ENCODE measurements at places on chromosomes 6 and 20.

DNA sequence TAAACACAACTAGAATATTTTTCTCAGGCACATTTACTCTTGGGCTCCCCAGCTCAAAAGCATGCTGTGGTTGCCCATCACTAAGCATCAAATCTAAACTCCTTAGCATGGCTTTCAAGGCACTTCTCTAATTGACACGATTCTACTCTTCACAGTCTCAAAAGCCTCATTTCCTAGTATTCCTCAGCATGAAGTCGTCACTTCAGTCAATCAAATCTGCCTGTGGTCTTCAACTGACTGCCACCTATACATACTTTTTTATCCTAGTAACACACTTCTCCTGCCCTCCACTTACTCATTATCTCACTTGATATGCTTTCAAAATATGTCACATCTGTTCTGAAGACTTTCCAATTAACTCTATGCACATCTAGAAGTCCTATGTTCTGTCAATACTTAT lies 110.3 kb downstream of the TBC1D32 start:
- DNase-seq, result no peak

- no peak for DNase-seq
These were observed 133.9 kb downstream of the BTBD9 start for GRCh38 chr6:38505826-38506225.

DNA sequence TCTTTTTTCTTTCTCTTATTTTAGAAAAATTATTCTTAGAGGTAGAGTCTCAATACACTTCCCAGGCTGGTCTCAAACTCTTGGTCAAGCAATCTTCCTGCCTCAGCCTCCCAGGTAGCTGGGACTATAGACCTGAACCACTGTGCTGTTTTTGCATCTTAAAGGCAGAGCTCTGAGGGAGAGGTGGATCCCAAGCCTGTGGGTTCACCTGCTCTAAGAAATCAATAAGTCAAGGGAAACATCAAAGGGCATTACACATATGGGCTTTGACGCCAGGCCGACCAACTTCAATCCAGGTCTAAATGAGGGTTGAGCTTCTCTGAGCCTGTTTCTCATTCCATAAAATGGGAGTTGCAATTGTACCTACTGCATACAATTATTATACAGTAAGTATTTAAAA lies 223.9 kb downstream of the LY86 start:
- DNase-seq, result no peak

GRCh38 chr20:3218307-3218988 lies 9.2 kb downstream of the ITPA start:
- DNase-seq, result no peak

DNA sequence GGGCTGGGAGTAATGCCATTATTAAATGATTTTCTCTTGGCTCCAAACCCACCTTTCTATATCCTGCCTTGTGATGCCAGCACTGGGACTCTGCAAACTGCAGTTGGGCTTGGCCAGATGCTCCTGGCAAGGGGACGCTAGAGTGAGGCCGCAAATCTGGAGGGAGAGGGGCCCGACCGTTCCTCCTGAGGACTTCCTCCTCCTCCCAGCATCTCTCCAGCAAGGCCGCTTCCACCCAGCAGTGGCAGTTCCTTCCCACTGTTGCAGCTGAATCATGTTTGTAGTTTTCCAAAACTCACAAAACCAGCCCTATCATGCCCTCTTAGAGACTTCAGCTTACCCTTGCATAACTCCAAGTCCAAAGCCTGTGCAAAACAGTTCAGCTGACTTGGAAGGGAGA lies 244.4 kb downstream of the FOXA2 start:
- DNase-seq, result no peak

GRCh38 chr6:98925831-98926230 lies 21.9 kb downstream of the FBXL4 start:
- DNase-seq, result no peak

DNA sequence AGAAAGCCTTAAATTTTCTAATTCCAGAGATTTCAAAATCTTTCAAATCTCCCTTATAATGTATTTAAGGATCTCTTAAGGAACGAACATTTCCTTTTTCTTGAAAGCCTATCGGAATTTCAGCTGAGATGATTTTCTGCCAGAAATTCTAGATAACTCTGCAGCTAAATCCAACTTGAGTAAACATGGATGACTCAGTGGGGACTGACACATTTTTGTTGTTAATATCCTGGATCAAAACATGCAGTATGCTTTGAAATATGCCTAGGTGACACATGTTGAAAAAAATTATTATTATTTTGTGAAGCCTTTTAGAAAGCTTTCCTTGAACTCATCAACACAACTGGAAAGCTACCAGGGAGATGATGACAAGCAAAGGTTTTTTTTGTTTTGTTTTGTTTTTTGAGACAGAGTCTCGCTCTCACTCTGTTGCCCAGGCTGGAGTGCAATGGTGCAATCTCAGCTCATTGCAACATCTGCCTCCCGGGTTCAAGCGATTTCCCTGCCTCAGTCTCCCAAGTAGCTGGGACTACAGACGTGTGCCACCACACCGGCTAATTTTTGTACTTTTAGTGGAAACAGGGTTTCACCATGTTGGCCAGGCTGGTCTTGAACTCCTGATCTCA lies 140.1 kb upstream of the SNX9 start:
- peak; percentile 34 for DNase-seq

GRCh38 chr6:67608099-67608749 lies 1026.9 kb upstream of the ADGRB3 start:
- DNase-seq, result no peak

DNA sequence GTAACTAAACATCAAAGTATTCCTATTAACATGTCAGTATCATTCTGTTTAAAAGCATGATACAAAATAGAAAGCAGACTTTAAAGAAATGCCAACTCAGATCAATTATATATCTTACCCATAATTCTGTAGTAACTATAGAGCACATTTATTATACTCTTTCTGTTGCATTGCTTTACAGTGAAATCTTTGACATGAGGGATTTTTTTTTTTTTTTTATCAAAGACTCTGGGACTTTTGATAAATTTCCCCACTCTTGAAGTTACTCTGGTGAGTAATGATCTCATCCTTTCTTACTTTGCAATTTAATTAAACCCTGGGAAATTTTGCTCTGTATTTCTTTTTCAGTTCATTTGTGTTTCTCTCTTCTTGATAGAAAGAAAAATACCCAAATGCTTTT lies 17.4 kb downstream of the ADGRF4 start:
- no peak for DNase-seq

DNA sequence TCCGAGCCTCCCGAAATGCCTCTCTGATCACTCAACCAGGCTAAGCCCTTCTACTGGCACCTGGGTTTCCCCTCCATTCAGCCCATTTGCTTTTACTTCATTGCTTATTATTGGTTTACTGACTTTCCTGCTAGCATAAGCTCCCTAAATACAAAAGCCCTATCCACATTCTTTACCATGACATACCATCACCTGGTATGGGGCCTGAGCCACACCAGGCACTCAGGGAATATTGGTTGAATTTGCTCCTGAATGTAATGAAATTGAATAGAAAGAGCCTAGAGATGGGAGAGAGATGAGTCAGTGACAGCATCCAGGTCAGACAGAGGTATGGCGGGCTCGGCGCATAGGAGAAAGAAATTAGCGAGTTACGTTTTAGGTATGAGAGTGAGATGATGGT lies 120.0 kb downstream of the CD164 start:
- DNase-seq, result no peak

- no peak for DNase-seq
These were observed 88.6 kb downstream of the MRPL14 start for GRCh38 chr6:44038543-44039065.

DNA sequence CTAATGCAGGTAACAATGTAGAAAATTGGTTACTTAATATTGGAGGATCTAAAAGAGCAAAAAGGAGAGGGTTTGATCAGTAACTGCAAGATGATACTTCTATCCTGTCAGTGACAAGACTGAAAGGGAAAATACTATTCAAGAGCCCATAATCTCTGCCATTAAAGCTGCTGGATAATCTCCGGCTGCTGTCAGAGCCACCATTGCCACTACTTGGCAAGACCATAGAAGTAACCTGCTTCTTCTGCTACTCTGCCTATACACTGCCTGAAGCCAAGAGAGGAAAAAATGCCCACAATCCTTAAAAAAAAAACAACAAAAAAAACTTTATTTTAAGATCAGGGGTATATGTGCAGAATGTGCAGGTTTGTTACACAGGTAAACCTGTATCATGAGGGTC lies 386.5 kb upstream of the ID4 start:
- no peak for DNase-seq
